ENCODE measurements at places on chromosomes 3 and 15.
A peak's percentile ranks its signal among the peaks of the same experiment; 100 is the strongest.

- no peak for DNase-seq
Measured at GRCh38 chr3:69566275-69566674, 173.0 kb upstream of the MITF start.

DNA sequence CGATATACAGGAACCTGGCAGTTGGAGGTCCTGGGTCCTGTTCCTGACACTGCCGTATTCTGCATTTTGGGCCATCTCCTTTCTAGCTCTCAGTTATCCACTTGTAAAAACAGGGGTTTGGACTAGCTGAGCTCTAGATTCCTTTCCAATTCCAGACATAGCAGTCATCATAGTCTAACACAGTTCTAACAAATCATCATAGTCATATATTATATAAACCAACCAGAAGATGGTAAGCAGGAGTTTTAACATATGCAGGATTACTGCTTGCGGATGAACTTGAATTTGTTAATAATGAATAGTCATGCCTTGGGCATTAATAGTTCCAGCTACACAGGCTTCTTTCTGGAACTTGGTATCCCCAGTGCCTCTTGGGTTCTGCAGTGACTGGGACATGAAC lies 26.6 kb downstream of the MASP1 start:
- no peak for DNase-seq

- DNase-seq, result no peak
Measured at GRCh38 chr3:3646934-3647333, 152.3 kb upstream of the LRRN1 start.

DNA sequence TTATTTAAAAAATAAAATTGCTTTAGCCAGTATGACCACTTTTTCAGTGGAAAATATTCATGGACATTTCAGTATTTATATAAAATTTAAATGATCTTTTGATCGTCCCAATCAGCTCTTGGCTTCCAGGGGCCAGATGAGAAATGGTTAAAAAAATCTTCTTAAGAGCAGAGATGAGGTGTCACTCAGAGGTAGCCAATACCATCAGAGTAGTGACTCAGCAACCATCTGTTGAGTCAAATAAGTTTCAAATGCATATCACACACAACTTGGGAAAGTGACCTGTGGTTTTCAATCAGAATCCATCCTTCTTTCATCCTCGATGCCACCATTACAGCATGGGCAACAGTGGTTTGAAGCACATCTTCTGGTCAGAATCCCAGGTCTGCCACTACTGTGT lies 958.8 kb upstream of the NR2F2 start:
- no peak for DNase-seq

DNA sequence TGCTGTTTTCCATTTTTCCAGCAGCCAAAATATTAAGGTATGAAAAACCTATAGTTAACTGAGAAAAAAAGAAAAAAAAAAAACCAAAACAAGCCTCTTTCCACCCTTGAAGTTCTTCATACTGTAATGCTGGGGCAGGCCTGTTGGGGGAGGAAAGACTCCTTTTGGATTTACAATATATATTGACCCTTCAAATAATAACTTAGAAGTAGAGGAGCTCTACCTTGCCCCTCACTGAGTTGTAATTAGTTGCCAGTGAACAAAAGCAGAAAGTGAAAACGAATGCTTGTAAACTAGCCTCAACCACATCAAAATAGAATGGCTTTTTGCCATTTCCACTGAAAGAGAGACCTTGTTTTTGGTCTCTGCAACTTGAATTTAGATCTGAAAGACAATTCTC lies 326.6 kb downstream of the NR2F2 start:
- no peak for DNase-seq

DNA sequence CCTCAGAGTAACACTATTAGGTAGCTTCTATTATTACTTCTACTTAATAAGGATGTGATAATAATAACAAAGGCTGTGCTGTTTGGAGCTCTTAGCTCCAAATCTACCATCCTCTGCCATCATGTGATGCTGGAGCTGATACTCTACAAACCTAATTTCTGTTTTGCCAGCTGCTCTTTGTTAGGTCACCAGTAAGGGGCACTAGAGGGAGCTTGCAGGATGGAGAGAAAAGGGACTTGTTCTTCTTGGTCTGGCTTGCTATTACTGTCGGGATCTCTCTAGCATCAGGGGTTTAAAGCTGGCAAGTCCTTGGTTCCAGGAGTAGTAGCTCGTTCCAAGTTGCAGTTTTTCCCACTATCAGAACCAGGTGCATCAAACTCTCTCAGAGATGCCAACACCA lies 194.9 kb upstream of the KBTBD8 start:
- DNase-seq, result no peak

- DNase-seq, result no peak
Measured at GRCh38 chr3:82012775-82013174, 251.3 kb upstream of the GBE1 start.

DNA sequence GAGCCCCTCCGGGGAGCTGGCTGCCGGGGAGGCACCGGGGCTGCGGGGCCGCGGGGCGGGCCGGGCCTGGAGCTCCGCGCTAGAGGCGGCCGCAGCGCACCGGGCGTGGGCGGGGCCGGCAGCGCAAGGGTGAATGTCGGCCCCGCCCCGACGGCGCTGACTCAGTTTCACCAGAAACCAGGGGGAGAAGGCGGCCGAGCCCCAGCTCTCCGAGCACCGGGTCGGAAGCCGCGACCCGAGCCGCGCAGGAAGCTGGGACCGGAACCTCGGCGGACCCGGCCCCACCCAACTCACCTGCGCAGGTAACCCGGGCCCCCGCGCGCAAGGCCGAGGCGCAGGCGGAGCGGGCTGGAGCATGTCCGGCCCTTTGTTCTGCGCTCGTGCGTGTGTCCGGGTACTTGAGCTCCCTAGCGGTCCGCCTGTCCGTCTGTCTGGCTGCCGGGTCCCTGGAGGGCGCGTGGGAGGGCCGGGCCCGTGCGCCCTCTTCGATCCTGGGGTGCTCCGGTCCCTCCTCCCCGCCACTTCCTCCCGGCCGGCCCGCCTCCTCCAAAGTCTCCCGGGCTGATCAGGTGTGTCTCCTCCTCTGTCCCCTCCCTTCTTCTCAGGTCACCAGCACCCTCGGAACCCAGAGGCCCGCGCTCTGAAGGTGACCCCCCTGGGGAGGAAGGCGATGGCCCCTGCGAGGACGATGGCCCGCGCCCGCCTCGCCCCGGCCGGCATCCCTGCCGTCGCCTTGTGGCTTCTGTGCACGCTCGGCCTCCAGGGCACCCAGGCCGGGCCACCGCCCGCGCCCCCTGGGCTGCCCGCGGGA lies at the start of gene SPINT1:
TSS of gene SPINT1 (plus strand) at position 164 of the 811 bp plus-strand sequence. CDS start at position 671, 507 bp downstream.
- DNase-seq, result no peak

DNA sequence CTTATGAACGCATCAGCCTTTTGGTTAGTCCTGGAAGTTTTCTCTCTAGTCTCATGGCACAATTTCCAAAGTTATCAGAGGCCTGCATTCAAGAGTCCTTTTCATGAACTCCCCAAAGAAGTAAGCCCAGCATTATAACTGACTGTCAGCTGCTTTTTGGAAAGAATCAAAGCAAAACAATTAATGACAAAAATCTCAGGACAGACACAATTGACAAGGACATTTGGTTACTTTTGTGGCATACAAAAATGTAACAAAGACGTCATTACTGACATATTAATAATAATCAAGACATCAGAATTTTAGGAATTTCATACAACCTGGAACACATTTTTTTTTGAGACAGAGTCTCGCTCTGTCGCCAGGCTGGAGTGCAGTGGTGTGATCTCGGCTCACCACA lies 21.2 kb downstream of the KATNBL1 start:
- no peak for DNase-seq

GRCh38 chr3:150299201-150299600 lies 108.9 kb upstream of the TSC22D2 start:
- no peak for DNase-seq

DNA sequence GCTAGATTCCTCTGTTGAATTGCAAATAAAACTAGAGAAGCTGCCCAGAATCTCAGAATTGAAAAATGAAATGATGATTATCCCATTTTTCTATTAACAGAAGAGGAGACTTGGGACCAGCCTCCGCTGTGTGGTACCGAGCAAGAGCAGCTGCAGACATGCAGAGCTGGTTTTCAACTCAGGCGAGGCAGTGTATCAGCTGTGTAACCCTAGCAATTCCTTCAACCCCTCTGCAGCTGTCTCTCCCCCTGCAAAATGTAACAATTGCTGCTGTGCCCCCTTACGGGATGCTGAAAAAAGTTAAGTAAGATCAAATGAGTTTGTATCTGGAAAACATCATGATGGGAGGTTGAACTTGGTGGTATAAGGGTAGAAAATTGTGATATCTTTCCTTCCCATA lies 98.5 kb upstream of the C3orf80 start:
- no peak for DNase-seq

DNA sequence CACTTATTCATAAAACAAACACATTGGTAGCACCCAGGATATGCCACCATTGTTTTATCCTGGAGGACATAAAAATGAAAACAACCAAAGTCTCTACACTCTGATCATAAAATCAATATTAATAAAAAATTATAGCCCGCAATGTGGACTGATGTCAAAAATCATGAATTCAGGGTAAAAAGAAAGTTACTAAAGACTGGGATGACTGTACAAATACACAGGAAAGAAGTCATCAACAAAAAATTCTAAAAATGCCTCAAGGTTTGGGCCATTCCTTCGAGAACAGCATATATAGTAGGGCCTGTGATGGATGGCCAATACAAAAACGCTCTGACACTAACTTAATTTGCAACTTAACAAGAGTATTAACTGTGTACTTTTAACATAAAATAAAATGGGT lies 76.8 kb downstream of the THBS1 start:
- no peak for DNase-seq

GRCh38 chr15:68770216-68770615 lies 50.5 kb downstream of the ANP32A start:
- no peak for DNase-seq

DNA sequence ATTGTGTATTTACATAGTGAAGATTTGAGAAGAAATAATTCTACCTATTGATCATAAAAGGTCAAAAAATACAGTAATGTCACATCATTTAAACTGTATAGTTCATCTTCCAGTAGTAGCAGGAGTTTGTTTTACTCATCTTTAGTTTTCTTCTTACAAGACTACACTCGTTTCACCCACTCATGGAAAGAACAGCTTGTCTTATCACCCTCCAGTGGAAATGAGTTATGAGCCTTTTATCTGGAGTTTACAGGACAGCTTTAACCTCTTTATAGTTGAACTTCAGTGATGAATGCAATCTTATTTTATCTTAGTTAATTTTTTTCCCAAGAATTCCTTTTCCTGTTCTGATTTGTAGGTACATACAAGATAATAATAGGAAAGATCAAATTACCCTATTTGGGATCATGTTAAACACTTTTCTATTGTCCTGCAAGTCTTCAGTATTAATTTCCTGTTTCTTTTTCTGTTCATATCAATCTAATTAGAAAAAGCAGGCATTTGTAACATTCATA lies 36.8 kb downstream of the RBMS3 start:
- DNase-seq, result no peak

- no peak for DNase-seq
Measured at GRCh38 chr15:25859838-25860645, 3.1 kb downstream of the ATP10A start.

- no peak for DNase-seq
Measured at GRCh38 chr3:188369526-188369925, 215.6 kb downstream of the LPP start.

- no peak for DNase-seq
Measured at GRCh38 chr3:73207946-73208440, 146.5 kb downstream of the EBLN2 start.

- DNase-seq, result no peak
Measured at GRCh38 chr3:162933656-162934055, 1437.0 kb downstream of the OTOL1 start.

- no peak for DNase-seq
Measured at GRCh38 chr15:78508272-78508671, 895 bp downstream of the HYKK start.

DNA sequence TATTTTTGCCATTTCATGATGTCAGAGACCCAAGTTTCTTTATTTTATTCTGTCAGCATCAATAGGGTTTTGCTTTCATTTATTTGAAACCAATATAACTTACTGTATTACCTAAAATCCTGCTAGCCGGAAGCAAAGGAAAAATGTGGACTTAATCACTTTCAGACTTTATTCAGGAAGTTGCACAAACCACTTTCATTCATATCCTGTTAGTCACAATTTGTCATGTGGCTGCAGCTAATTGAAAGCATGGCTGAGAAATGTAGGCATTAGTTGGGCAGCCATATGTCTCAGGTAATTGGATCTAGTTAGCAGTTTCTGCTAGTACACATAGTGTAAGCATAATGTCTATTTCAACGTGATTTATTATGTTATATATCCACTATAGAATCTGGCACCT lies 462.3 kb upstream of the SGO1 start:
- no peak for DNase-seq

- peak; percentile 7 for DNase-seq
Measured at GRCh38 chr15:40150163-40150925, 10.5 kb upstream of the BUB1B start.

GRCh38 chr15:62547584-62547983 lies 382.5 kb upstream of the C2CD4B start:
- no peak for DNase-seq

DNA sequence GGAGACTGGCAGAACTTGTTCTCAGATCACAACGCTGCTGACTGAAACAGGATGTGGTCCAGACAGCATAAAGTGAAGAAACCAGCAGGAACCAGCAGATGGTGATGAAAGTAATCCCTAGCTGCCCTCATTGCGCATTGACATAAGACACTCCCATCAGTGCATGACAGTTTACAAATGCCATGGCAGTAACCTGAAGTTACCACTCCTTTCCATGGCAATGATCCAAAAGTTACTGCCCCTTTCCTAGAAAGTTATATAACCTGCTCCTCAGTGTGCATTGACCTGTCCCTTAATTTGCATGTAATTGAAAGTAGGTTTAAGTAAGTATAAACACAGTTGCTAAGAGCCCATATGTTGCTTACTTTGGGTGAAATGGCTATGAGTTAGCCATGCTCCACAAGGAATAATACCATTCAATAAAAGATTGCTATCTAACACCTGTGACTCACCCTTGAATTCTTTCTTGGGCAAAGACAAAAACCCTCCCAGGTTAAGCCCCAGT lies 149.1 kb upstream of the CD96 start:
- DNase-seq, result no peak

DNA sequence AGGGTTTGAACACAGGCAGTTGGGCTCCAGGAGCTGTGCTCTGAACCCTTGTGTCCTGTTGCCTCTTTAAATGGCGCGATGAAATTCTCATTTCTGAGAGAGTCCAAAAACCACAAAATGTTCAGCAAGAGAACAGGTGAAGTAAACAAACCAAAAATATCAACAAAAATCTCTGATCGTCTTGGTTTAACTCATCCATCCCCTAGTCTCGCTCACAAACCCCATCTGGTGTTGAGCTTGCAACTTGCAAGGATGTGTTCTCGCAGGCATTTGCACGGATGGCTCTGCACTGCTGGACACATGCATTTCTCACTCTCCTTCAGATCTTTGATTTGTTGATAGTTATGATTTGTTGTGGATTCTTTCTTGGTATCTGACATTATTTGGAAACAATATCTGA lies 31.1 kb downstream of the FAH start:
- DNase-seq, result no peak

Data from anterior cingulate cortex (tissue), 58 donors.